Vagina (tissue), 2 donors: ENCODE measurements at places on chromosomes 13 and 19.

- no peak overlapping the region for H3K4me3 ChIP-seq
- H3K4me1 ChIP-seq: no peaks in the 10 kb centered on the region
- no peaks in the 10 kb centered on the region for H3K27me3 ChIP-seq
Observed at GRCh38 chr13:64718116-64718515, 2512.0 kb downstream of the PCDH9 start.

DNA sequence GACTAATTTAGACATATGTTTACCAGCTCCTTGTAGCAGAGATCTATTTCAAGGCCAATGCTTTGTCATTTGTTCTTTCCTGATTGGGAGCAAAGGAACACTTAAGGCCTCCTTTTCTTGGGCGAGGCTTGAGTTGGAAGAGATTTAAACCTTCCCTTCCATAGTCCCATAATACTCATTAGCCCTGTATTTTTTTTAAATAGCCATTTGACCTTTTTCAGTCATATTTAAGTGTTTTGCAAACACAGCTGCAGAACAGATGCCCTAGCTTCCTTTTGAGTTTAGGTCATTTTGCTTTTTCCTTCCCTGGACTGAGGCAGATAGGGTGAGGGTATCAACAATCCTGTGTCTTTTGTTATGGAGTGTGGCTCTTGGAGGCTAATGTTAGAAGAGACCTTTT, 198.3 kb downstream of the NBEA start:
- H3K4me1 ChIP-seq: no peaks in the 10 kb centered on the region
- no peak for DNase-seq

DNA sequence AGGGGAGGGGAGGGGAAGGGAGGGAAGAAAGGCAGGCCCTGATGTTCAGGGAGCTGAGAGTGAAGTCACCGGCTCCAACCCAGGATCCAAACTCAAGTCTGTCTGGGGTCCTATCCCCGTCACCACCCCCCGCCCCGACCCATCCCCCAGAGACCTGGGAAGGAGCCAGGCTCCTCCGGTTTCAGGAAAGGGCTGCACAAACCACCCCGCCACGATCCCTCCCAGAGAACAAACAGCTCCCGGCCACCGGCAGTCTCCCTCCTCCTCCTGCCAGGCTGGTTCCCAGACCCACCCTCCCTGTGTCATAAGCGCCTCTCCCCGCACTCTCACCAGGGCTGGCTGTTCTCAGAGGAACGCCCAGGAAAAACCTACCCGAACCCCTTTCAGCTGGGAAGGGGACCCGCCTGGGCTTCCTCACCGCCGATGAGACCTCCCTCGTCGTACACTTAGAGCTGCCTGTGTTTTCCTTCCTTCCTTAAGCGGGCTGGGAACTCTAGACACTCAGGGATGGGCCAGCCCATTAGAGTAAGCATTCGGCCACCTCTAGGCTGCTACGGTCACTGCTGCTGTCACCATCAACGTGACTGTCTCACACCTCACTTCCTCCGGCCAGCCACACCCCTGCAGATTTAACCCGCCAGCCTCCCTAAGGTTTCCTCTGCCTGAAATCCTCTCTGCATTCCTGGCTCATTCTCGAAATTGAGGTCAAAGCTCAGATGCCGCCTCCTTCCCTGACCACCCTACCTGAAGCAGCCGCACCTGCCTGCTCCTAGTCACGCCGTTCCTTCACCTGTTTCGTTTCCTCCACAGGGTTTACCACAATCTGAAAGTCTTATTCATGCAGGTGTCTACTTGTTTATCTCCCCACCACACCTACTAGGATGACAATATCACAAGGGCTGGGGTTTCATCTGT, 6.3 kb upstream of the RDH13 start:
- H3K27ac ChIP-seq: peak overlapping the region; percentile 13
- peaks cover 6% of the 10 kb centered on the region for H3K4me1 ChIP-seq
- no peaks in the 10 kb centered on the region for H3K27me3 ChIP-seq
- no peak overlapping the region for H3K4me3 ChIP-seq

DNA sequence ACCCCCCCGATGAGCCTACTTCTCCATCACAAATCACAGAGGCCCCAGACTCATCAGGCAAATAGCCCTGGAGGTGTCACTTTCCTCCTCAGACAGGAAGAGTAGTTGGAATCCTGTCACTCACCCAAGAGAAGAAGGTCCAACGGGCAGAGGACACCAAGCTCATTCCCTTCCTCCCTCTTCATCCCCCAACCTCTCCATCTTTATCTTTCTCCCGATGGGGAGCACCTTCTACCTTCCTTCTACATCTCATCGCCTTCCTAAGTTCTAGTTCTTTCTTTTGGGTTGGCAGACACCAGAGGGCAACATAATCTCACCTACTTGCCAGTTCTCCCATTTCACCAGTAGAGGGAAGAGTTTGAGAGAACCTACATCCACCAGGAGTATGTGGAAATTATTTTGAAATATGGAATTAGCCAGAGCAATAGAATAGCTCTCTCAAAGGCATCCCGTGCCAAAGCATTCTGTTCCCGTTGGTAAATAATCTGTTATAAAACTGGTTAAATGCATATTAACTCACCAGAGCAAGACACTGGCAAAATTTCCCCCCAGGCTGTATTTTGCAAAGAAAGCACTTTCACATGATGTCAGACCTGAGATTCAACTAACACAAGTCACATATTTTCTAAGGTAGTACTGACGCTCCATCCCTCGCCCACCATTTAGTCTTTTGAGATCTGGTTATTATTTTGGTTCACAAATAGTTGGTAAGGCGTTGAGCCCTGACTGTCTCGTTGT, 55.0 kb downstream of the ZIC5 start:
- no peak overlapping the region for H3K4me3 ChIP-seq
- H3K27ac ChIP-seq: no peak overlapping the region
- no peaks in the 10 kb centered on the region for H3K27me3 ChIP-seq
- DNase-seq: no peak
- no peaks in the 10 kb centered on the region for H3K36me3 ChIP-seq

DNA sequence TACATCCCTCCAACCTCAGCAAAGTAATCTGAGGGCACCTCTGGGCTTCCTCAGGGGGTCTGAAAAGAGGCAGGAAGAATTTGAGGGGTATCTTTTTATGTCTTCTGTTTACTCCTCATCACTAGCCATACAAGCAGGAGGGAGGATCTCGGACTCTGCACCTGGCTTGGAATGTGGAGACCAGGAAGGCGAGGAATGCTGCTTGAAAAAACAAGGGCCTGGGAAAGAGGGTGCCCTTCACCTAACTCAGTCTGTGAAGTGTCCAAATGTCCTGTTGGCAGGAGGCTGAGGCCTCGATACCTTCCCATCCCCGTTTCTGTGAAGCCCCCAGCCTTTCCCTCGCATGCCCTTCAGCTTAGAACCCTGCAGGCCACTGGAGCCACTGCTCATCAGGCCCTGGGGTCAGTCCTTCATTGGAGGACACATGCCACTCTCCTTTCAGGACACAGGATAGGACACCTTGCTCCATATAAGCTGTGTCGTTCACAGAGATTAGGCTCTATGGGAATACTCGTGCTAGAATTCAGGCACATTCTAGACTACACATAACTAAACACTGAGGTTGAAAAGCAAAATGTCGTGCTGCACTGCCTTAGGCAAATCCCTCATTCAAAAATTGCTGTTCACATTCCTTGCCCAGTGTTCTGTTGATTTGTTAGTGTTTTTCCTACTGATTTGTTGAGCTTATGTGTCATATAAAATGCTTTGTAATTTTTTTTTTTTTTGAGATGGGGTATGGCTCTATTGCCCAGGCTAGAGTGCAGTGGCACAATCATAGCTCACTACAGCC, 49.7 kb downstream of the ESD start:
- H3K4me3 ChIP-seq: no peak overlapping the region
- no peaks in the 10 kb centered on the region for H3K36me3 ChIP-seq
- H3K27ac ChIP-seq: no peak overlapping the region
- H3K27me3 ChIP-seq: no peaks in the 10 kb centered on the region
- no peak for DNase-seq
